ENCODE measurements at places on chromosomes 4 and X. TPM values are rescaled to one million over a fixed set of nuclear protein-coding genes. Genes with fewer than 3 reads are reported as not detected.

DNA sequence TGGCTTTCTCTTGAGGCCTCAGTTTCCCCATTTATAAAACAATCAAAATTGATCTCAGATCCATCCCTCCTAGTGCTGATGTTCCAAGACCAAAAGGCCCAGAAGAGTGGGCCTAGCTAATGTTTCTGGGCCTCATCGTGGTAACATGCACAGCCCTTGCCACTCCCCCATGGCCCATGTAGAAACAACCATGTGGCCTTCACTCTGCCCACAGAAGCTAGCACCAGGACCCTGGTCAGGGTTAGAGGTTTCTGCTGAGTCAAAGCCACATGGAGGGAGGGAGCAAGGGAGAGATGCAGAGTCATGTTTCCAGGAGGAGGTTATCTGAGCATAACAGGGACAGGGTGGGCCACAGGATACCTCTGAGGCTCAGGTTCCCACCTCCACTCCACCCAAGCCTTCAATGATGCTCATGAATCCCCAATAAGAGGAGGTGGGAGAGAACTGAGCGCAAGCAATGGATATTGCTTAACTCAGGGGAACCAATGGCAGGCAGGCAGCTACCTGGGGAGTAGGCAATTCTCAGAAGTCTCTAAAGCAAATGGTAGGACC is 16.9 kb downstream of the OTUD5 start:
- DNase-seq = no peak

DNA sequence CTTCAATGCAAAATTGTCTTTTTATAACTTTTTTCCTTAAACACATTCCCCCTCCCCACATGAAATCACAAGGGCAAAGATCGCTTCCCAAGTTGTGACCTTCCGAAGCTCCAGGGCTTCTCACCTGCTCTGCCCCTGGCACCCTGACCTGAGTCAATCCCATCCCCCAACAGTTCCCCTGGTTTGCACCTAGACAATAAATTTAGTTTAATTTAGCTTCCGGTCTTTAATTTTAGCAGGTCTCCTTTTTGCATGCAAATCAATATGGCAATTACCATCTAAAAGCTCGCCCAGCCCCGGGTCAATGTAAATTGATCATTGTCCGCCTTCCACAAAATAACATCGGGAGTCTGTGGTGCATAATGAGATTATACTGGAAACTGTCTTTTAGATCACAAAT is 6.8 kb downstream of the BCOR start:
- no peak for DNase-seq

TMEM156 gene
- 29.4 TPM for total RNA-seq

HELT gene
- total RNA-seq = not detected

GRCh38 chr4:108169664-108170063 is 932 bp upstream of the LEF1 start:
- no peak for DNase-seq

GUCY1A1 gene
- total RNA-seq = not detected

UGT2B15 gene
- not detected for total RNA-seq

DNA sequence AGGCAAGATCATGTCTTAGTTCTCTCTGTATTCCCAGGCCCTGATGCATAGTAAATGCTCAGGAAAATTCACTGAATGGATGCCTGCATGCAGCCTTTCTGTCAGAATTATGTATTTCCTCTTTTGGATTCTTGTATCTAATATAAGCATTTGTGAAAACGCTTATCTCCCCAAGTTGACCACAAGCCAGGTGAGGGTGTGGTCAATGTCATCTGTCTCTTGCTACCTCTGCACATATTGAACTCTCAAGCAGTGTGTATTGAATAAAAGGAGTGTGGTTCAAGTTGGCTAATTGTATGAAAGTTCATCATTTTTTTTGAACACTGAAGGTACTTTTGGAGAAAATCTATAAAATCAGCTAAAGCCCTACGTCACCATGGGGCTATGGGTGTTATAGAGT is 84.3 kb downstream of the CNGA2 start:
- no peak for DNase-seq

KIF4A gene
- 43.4 TPM for total RNA-seq

DNA sequence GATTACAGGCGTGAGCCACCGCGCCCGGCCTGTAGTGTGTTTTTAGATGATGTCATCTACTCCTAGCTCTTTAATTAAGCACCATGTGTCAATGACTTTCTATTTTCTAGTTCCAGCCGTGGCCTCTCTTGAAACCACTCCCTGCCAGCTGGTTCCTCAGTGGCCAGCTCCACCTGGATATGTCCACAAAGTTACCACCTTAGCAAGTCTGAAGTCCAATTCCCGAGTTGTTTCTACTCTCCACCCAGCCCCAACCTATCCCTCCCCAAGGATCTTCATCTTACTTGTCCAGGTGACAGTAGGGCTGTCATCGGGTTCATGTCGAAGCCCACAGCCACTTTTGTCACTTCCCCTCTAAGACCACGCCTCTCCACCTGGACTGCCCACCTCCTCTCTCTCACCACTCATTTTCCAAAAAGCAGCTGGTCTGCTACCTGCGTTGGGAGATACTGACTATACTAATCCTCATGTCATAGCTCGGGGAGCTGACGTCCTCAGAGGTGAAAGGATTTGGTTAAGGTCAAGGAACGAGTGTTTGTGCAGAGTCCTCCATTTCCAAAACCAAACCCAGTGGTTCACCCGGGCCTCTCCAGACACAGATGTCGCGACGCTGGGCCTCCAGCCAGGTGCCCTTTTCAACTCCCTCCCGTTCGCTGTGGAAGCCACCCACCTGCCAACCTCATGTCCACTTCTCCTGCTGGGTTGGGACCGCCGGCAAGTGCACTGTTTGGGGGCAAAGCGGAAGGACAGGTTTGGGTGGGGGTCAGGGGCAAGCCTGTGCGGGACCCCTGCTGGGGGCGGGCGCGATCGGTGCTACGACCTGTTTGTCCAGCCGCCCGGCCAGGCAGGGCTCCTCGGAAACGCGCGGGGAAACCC is 704 bp downstream of the FAM3A start:
- DNase-seq = peak; percentile 14

GRCh38 chr4:74471264-74471663 is 26.3 kb downstream of the AREG start:
- DNase-seq = no peak

- no peak for DNase-seq
These were observed 28.9 kb downstream of the CYTL1 start for GRCh38 chr4:4990329-4990728.

F8A2 gene
- not detected for total RNA-seq

DNA sequence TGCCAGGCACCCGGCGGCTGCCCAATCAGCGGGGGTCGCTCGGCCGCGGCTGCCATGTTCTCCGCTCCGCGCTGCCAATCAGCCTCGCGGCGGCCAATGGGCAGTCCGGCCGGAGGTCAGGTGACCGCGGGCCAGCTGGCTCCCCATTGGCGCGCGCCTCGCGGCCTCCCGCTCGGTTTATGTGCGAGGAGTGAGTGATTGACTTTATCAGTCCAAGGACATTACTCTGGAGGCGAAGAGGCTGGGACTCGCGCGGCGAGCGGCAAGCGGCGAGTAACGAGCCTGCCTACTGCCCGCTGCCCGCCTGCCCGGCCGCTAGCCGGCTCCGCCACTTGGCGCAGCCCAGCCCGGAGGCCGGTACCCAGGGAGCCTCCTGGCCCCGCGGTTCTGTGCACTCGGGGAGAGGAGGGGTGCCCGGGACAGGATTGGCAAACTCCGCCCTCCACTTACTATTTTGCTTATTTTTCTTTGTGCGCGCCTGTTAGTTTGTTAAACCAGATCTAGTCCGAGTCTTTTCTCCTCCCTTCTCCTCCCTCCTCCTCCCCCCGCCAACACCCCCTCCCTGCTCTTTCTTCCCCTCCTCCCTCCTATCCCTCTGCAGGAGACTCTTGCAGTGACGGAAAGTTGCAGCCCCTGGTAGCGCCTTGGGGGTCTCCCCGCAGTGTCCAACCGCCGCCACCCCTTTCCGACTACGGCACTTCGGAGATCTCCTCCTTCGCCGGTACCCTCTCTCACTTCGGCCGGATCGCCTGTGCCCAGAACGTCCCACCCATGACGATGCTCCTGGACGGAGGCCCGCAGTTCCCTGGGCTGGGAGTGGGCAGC is at the start of gene ZIC3:
Gene ZIC3, plus strand, starts transcription at position 207 of the 825 bp plus-strand sequence. Its CDS starts 565 bp downstream, at position 772.
- DNase-seq = no peak

- no peak for DNase-seq
These were observed 196.1 kb upstream of the GK2 start for GRCh38 chr4:79604152-79604551.

- no peak for DNase-seq
These were observed 173.7 kb downstream of the PABPC4L start for GRCh38 chr4:134027931-134028330.

All from OCI-LY7 (cell line).